ENCODE measurements at places on chromosomes 5 and 9. TPM values are rescaled to one million over a fixed set of nuclear protein-coding genes. Genes with fewer than 3 reads are reported as not detected.

DNA sequence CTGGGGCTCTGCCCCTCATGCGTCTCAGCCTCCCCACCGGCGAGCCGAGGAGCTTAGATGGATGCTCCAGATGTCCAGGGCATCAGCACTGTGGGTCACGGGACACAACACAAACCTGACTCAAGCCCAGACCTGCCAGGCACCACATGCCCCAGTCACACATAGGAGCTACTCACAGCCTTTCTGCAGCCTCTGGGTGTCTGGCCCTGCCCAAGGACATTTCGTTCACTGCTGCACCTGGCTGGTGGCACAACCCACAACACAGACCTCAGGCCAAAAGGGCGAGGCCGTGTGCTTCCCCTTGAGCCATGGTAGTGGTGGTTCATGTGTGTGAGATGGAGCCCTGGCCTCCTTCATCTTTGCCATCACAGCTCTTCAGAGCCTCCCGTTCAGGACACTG is 89.6 kb upstream of the FCN2 start:
- DNase-seq = no peak

DNA sequence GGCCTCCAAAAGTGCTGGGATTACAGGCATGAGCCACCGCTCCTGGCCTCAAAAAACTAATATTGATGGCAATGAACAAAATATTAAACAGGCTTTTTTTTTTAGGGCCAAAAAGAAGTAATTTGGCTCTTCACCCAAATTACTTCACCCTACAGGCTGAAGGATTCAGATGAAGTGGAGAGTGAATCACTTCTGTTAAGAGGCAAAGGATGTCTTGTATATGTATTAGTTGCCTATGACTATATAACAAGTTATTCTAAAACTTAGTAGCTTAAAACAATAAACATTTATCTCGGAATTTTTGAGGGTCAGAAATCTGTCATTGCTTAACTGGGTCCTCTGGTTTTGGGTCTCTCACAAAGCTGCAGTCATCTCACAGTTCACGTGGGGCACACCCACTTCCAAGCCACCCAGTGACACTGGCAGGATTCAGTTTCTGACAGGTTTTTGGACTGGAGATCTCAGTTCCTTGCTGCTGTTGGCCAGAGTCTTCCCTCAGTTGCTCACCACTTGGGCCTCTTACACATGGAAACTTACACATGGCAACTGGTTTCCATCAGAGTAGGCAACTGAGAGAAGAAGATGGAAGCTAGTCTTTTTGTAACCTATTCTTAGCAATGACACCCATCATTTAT is 66.7 kb downstream of the IQGAP2 start:
- no peak for DNase-seq

The OR13C9 gene
- polyA plus RNA-seq = not detected

- DNase-seq = no peak
Measured at GRCh38 chr9:34659592-34660253, 2.7 kb downstream of the CCL27 start.

The IGFBPL1 gene
- polyA plus RNA-seq = 0.07 TPM

DNA sequence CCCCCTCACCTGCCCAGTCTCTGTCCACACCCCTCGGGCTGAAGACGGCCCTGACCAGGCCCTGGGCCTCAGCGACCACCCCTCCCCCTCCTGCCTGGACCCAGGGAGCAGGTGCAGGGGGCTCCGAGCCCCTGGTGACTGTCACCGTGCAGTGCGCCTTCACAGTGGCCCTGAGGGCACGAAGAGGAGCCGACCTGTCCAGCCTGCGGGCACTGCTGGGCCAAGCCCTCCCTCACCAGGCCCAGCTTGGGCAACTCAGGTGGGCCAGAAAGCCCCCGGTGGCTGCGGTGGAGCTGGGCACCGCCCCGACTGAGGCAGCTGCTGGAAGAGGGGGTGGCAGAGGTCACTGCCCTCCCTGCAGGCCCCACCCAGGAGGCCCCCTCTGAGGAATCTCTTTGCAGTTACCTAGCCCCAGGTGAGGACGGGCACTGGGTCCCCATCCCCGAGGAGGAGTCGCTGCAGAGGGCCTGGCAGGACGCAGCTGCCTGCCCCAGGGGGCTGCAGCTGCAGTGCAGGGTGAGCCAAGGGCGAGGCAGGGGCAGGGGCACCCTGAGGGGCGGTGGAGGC is 7.7 kb downstream of the ENTPD8 start:
- DNase-seq = no peak

DNA sequence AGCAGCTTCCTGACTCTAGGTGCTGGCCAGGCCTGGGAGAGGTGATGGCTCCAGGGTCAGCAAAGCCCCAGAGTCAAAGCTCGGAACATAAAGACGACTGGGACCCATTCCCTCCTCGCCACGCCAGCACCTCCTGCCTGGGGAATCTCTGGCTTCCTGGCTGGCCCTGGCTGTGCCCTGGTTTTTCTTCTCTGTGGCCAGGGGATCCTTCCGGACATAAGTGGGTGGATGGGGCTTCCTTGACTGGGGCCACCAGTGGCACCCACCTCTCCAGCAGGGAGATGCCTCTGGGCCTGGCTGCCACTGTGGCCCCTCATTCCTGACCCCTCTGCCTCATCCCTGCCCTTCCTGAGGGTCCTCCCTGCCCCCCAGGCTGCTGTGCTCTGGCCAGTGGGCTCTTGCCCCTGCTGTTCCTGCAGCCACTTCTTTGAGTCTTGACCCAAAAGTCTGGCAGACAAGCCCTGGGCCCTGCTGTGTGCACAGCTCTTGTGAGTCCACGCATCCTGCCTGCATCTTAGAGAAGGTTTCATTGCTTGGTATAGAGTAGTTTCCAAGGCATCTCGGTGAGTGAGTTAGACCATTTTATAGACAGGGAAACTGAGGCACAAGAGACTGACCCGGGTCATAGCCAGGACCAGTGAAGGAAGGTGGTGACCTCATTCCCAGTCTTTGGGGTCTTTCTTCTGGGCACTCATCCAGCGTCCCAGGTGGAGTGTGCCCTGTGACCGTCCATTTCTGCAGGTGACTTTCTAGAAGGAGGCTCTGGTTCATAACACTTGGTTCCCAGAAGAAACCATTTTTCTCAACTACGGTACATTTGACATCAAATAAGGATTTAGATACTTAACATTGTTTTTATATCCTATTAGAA is 17.3 kb upstream of the LPCAT1 start:
- no peak for DNase-seq

The ERAP2 gene
- polyA plus RNA-seq = 2.7 TPM

The PGM5 gene
- polyA plus RNA-seq = 5.9 TPM

The SPINK13 gene
- not detected for polyA plus RNA-seq

DNA sequence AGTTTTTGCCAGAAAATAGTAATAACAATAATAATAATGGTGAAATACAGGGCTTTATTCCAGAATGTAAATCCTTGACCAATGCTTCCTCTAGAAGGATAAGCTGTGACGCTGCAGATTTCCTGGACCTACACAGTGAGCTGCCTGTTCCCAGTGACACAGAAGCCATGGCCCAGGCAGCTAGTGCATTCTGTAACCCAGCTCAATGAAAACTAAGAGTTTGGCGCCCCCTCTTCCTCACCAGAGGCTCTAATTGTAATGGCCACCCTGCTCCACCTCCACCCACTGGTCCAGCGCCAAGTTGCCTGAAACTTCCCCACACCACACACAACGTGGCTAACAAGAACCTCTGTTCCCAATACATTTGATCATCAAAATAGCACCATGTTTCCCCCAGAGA is 248.1 kb downstream of the CETN3 start:
- DNase-seq = no peak

The SLC45A2 gene
- polyA plus RNA-seq = not detected

DNA sequence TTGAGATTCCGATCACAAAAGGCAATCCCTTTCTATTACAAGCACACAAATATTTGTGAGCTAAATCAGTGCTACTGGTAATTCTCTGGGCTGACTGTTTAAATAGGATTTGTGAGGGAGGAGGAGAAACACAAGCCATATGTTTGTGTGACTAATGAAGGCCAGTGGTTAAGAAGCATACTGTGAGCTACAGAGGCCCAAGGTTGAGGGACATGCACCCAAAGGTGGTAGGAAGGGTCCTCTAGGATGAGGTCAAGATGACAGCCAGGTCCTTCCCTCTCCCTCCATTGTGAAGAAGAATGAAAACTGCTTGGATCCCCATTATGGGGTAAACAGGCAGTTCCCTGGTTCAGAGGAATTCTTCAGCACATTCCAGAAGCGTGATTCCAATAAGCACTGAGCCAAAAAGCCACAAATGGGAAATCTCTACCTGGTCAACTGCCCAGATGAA is 83.9 kb downstream of the SPOCK1 start:
- no peak for DNase-seq

- no peak for DNase-seq
Measured at GRCh38 chr9:624935-625500, 216.5 kb upstream of the DMRT1 start.

The NMUR2 gene
- polyA plus RNA-seq = not detected

GRCh38 chr5:87831499-87831898 is 418.8 kb upstream of the CCNH start:
- no peak for DNase-seq

DNA sequence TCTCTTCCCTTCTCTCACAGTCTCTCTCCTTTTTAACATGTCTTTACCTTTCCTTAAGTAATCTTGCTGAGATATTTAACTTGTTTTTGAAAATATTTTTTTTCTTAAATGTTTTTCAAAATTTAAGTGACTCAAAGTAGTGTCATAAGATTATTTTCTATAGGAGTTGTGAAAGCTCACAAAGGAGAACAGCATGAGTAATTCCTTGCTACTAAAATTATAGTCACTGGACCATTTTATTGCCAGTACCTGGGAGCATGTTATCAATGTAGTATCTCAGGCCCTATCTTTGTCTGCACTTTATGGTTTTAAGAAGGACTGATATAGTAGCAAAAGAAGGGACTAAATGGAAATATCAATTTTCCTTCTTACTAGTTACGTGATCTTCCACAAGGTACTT is 181.9 kb downstream of the TMEM232 start:
- DNase-seq = no peak

DNA sequence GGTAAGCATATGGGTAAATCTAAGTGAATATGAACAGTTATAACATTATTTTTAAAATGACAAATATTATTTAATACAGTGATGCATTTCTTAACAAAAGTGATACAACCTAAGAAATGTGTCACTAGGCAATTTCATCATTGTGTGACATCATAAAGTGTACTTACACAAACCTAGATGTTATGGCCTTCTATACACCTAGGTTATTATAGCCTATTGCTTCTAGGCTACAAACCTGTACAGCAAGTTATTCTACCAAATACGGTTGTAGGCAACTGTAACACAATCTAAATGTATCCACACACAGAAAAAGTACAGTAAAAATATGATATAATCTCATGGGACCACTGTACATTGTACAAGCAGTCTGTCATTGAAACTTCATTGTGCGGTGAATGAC is 48.3 kb downstream of the STRBP start:
- no peak for DNase-seq

DNA sequence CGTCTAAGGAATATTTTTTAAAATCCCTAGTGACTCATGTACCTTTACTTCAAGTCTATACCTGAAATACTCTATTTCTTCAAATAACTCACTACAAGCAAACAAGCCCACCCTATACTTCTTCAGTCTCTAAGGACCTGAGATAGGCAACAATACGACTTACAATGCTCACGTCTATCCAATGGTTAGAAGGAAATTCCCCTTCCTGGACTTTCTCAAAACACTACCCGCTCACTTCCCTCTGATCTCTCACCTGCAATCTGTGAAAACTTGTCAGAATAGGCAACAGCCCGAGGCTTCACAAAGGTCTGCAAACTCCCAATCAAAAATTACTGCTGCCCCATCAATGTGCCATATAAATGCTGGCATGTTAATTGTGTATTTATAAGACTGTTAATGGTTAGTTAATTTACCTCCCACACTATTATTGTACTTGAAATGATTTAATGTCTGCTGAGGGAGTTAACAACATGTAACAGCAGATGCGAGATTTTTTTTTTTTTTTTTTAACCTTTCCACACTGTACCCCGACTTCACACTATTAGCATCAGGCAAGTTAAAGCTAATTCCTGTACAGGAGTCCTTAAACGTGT is 27.3 kb downstream of the MAPKAP1 start:
- DNase-seq = no peak

- DNase-seq = no peak
Measured at GRCh38 chr9:123406691-123407216, 50.8 kb downstream of the CRB2 start.

GRCh38 chr9:126876531-126876930 is 16.1 kb downstream of the ZBTB34 start:
- no peak for DNase-seq

The FABP6 gene
- polyA plus RNA-seq = not detected

DNA sequence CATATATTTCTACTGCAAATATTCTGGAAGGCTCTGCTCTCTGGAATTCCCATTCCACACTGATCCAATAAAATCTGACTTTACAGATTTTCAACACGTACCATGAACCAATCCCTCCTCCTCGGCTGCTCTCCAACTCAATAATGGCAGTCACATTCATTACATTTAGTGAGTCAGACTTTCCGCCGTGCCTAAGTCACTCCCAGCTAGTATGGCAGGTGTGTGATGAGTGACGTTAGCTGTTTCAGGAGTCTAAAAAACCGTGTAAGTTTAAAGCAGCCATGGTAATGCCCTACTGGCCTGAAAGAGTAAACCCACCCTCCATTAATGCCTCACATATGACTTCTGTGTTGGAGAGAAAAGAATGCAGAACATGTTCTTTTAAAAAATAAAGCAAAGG is 3.3 kb downstream of the FBN2 start:
- DNase-seq = no peak

DNA sequence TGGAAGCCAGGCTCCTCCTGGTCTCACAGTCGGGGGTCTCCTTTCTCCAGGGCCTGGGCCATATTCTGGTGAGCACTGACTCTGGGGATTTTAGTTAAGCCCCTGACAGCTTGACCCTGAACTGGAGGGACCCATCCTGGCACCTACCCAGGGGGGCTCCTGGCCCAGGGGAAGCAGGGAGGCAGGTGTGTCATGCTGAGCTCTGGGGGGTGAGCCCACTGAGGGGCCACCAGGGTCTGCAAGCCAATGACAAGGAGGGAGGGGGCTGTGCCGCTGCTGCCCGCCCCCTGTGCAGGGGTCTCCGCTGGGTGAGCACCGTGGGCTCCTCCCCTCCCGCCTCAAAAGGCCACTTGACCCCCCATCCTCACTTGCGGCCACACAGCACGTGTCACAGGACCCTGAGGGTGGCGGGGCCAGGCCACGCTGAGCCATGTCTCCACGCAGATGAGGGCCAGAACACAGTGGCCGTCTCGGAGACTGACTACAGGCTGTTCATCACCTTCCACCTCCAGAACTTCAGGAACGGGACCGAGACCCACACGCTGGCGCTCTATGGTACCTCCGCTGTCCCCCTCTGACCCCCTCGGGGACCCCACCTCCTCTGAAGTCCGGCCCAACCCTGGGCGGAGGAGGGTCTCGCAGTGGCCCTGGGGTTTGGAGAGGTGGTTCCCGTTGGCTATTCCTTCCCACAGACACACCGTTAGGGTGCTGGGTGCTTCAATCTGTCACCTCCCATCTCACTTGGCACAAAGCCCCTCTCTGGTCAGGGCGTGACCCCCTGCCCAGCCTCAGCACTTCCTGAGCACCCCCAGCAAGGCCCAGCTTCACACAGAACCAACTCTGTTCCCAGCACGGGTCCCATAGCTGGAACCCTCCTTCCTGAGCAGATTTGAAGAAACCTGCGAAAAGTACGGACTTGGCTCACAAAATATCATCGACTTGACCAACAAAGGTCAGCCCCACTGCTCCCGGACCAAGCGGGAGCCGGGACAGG is 2.0 kb downstream of the LCN9 start:
- DNase-seq = no peak

Measured in AG04450 (cell line).